Gastroesophageal sphincter (tissue), 4 donors: ENCODE measurements at places on chromosomes 12 and 14. TPM values are rescaled to one million over a fixed set of nuclear protein-coding genes. Genes with fewer than 3 reads are reported as not detected.

CD163L1 gene
- total RNA-seq = 0.93 TPM

MDP1 gene
- total RNA-seq = 12.0 TPM

RASSF9 gene
- total RNA-seq = 2.0 TPM

PLEKHD1 gene
- not detected for total RNA-seq

HOXC12 gene
- not detected for total RNA-seq

SCN8A gene
- total RNA-seq = 0.69 TPM

PIANP gene
- total RNA-seq = 0.54 TPM

IGF1 gene
- total RNA-seq = 55.2 TPM
